ENCODE measurements at places on chromosomes 12 and 14.

DNA sequence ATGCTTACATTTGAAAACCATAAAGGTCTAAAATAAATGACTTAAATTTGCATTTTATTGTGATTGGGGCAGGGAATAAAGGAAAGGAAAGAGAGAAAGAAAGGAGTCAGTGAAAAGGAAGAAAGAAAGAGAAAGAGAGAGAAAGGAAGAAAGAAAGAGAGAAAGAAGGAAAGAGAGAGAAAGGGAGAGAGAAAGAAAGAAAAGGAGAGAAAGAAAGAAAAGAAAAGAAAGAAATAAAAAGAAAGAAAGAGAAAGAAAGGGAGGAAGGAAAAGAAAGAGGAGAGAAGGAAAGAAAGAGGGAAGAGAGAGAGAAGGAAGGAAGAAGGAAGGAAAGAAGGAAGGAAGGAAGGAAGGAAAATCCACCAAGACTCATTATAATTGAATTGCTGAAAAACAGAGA is 222.8 kb downstream of the RMST start:
- no peak for ATAC-seq

- ATAC-seq, result peak; percentile 18
These were observed 50.1 kb downstream of the HNRNPC start for GRCh38 chr14:21219120-21219519.

DNA sequence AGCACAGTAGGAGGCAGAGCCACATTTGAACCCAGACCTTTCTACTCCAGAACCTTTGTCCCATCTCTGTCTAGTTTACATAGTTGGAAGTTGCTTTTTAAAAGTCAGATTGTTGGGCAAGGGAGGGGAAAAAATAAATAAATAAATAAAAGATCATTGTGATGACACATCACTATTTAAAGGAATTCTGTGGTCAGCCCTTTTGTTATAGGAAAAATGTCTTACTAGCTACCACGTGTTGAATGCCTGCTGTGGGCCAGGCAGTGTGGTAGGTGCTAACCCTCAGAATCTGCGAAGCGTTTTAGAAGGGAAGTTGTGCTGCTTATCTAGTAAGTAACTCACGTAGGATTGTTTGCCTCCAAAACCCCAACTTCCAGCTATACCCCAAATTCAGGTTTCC is 62.3 kb downstream of the BHLHE41 start:
- no peak for ATAC-seq

GRCh38 chr12:5230156-5230555 is 186.5 kb downstream of the KCNA5 start:
- ATAC-seq, result no peak

DNA sequence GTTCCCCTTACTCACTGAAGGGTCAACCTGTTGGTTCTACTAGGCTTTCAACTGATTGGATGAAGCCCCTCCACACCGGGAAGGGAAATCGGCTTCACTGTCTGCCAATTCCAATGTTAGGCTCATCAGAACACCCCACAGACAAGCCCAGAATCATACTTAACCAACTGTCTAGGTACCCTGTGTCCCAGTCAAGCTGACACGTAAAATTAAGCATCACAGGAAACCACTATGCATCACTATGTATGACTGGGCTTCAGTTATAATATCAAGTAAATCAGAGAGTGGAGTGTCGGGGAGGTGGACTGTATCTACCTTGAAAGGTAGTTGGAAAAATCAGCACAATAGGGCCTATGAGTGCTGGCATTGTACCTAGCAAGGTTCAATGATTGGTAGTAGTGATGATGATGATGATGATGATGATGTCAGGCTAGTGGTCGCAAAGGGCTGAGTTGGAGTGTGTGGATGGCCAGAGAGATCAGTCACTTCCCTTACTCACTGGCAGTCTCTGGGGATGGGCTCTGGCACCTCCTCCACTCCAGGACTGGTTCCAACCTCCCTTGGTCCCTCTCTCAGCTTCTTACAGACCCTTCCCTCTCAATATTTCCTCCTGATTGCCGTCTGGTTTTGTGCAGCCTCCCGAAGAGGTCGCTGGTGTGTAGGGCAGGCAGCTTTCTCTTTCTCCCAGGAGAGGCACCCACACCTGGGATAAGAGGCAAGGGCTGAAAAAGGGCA is 3.3 kb upstream of the ATG101 start:
- no peak for ATAC-seq

GRCh38 chr12:21627924-21628323 is 23.3 kb upstream of the GYS2 start:
- ATAC-seq, result no peak

- ATAC-seq, result no peak
These were observed 119.8 kb downstream of the KICS2 start for GRCh38 chr12:64102339-64102738.

DNA sequence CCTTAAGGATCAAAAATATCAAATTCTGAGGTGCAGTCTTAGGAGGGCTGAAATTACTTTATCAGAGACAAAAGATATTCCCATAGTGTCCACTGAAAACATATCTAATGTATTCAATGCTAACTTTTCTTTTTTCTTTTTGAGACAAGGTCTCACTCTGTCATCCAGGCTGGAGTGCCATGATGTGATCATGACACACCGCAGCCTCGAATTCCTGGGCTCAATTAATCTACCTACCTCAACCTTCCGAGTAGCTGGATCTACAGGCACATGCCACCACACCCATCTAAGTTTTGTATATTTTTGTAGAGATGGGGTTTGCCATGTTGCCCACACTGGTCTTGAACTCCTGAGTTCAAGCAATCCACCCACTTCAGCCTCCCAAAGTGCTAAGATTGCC is 68.3 kb downstream of the ZC3H14 start:
- no peak for ATAC-seq

DNA sequence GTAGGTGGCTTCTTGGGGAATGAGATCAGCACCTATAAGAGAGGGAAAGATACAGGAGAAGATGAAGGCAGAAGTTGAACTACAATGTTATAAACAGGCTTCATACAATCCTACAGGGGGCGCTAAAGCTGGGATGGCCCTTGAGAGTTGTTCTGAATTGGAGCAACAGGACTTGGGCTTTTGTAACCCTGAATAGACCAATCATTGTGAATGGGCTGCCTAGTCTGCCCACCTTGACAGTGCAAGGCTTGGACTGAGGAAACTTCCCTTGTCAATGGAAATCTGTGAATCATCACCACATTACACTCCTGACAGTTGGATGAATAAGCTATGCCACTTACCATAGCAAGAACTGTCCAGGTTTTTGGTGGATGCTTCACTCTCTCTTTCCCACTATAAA is 306.1 kb downstream of the KCNC2 start:
- ATAC-seq, result no peak

- no peak for ATAC-seq
These were observed 396.9 kb downstream of the TMTC2 start for GRCh38 chr12:83083616-83084015.

DNA sequence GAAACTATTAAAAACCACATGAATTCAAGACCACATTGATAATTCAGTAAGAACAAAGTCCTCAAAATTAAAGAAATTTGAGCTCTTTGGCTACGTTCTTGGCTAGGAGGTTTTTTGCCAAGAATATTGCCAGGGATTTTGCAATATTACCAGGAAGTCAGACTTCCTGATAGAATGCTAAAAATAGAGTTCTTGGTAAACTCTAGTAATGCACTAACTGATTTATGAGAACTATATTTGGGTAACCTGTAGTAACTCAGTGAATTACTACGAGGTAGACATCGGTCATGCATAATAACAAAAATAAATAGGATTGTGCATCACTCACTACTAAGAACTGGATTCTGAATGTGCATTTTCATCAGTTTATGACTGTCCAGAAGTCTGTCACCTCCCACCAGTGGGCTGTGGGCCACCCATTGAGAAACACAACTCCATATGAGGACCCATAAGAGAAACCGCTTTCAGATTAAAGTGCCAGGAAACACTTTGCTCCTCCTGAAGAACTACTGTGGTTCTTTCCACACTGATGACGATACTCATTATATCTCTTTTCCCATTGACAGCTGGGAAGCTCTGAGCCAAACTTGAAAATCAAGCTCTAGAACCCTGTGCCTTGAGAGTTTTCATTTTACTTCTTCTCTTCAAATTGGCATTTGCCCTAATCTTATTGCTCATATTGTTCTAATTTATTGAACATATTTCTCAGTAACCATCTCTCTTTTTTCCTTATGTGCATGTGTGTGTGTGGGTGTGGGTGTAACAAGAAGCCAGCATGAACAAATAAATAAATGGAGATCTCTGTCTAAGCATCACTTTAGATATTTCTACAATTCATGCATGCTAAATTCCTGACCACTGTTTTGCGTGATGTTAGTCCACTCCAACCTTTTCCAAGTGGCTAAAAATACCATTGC is 116.6 kb downstream of the BCL11B start:
- no peak for ATAC-seq

- ATAC-seq, result no peak
These were observed 30.7 kb upstream of the OR4E1 start for GRCh38 chr14:21704338-21704737.

DNA sequence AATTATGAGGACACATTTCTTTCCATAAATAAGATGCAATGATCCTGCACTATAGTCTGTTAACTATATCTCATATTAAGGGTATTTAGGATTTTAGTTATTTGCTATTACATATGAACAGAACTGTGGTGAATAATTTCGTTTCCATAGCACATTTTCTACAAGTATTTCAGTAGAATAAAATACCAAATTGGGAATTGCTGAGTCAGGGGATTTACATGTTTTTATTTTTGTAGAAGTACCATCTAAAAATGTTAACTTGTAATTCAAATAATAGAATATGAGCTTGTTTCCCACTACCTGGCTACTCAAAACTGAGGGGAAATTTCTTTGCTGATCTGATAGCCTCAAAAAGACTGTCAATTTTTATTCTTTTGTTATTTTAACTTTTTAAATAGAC is 124.1 kb downstream of the SCAF11 start:
- no peak for ATAC-seq

All from SK-N-SH treated with all-trans-retinoic acid at 6 μM for 48 hours (cell line).